ENCODE measurements at places on chromosomes 13 and 19.
A peak's percentile ranks its signal among the peaks of the same experiment; 100 is the strongest.

- DNase-seq, result no peak
Observed at GRCh38 chr13:68257111-68257842, 1027.1 kb upstream of the PCDH9 start.

- DNase-seq, result no peak
Observed at GRCh38 chr13:64936879-64937278, 2293.3 kb downstream of the PCDH9 start.

DNA sequence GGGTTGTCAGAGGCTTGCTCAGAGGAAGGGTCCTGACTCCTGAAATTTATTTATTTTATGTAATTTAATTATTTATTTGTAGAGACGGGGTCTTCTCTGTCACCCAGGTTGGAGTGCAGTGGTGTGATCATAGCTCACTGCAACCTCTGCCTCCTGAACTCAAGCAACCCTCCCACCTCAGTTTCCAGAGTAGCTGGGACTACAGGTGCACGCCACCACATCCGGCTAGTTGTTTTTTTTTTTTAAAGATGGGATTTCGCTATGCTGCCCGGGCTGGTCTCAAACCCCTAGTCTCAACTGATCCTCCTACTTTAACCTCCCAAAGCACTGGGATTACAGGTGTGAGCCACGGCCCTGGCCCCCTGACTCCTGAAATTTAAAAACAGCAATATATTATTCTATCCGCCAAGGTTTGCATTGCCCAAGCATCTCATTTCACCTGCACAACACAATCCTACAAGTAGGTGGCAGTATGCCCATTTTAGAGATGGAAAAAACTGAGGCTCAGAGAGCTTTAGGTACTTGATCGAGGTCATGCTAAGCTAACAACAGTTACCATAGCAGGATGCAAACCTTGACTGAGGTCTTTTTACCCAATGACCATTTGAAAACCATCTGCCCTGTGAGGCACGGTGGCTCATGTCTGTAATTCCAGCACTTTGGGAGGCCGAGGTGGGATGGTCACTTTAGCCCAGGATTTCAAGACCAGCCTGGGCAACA, 18.1 kb downstream of the ARHGEF18 start:
- no peak for DNase-seq

- DNase-seq, result no peak
Observed at GRCh38 chr13:103284466-103284865, 218.2 kb upstream of the SLC10A2 start.

GRCh38 chr19:1039646-1040475, at the start of gene ABCA7:
Gene ABCA7 (plus strand): TSS chr19:1040107. CDS start chr19:1041362, 1,255 bp downstream.
- DNase-seq, result peak; percentile 98

DNA sequence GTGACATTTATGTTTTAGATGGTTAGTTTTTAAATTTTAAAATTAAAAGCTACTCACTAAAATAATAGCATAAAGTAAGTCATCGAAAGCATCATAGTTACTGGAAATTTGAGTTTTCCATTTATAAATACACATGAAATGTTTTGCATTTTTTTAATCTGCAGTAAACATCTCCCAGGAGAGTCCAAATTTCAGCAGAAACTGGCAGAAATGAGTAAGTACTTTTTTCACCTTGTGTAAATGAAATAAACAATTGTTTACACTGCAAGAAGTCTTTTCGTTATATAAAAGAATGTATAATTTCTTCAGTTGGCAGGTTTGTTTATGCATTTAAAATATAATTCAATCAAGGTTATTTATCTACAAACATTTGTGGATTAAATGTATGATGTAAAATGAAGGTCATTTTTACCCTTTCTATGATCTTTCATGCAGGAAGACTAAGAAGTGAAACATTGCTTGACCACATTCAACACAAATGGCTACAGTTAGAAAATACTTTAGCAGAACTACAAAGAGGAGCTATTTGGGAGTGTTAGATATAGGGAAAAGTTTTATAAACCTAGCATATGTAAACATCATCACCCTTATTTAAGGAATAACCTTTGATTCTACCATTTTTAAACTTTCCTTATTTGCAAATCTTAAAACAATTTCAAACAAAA, 55.6 kb downstream of the RCBTB2 start:
- DNase-seq, result no peak

DNA sequence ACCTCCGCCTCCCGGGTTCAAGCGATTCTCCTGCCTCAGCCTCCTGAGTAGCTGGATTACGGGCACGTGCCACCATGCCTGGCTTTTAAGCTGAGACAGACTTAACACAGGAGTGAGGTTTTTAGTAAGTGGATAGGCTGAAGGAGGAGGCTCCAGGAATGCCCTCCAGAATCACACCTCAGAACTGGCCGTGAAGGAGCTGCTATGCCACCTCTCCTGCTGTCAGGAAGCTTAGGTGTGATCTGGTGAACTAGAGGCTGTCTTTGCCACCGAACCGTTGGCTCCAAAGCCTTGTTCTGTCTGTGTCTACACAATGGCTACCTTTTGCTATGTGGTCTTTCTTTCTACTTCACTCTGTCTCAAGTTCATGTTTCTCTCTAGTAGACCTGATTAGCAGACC, 4.2 kb downstream of the PDCD2L start:
- DNase-seq, result no peak

GRCh38 chr19:50465986-50466705, 10.2 kb upstream of the EMC10 start:
- DNase-seq, result no peak

Data from GDM1 (cell line).